Ammon's horn (tissue), 1 donor: ENCODE measurements at places on chromosomes 4 and X.

GRCh38 chrX:23879380-23880090 lies 28.2 kb downstream of the APOO start:
- DNase-seq, result no peak

DNA sequence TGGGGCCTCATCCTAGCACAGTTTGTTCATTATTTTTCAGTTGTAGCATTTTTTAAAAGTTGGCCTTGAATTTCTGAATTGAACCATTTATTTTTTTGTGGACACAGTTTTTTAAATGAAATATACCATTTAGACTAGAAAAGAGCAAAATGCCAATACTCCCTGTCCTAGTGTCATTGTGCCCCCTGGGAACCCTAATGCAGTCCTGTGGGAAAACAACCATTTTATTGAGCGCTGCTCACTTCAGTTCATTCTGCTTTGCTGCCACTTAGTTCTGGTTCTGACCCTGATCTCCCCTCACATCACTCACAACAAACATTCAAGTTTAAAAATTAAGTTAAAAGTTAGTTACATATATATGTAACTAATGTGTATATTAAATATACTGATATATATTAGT lies 5.4 kb downstream of the NFKB1 start:
- peak; percentile 33 for DNase-seq

DNA sequence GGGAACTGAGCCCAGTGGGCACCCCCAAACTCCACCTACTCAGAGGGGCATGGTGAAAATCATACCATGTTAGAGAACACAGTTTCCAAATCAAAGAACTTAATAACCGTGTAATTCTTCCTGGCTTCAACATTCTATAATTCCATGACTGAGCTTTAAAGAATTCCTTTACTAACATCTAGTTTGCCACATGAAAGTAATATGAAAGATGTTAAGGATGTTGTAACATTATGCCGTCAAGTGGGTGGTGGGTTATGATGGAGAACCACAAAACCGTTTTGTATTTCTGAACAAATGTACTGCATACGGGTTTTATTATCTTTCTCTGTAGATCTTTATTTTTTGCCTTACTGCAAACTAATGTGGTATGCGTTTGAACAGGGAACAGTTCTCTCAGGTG lies 549.0 kb upstream of the MAGEB2 start:
- no peak for DNase-seq

DNA sequence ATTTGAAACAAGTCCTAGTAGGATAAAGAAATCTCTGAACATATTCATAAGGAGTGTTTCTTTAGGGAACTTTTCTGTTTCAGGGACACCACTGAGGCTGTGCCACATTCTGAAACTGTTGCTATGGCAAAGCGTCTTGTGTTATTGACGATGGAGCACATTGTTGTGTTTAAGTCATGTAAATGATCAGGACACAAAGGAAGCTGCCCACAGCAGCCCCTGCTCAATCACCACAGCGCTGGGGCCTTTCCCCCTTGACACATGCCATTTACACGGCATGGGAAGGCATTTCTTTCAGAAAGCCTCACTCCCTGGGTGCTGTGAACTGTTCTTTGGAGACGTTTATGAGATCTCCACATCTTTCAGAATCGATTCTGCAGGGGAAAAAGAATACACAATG lies 39.8 kb upstream of the MID1 start:
- no peak for DNase-seq

DNA sequence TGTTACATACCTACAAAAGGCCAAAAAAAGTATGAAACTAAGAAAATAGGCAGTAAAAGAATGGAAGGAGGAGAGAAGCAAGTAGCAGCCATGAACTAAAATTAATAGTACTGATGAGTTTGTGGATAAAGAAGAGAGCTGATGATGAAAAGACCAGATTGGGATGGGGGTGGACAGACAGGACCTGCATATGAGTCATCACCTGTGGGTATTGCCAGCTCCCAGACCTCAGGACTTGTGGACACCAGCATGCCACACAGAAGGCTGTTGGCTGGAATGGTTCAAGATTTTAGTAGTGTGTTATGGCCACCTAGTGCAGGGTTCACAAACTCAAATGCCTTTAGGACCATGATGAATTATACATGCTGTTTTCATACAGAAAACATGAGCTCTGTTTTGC lies 58.9 kb downstream of the ARX start:
- no peak for DNase-seq

DNA sequence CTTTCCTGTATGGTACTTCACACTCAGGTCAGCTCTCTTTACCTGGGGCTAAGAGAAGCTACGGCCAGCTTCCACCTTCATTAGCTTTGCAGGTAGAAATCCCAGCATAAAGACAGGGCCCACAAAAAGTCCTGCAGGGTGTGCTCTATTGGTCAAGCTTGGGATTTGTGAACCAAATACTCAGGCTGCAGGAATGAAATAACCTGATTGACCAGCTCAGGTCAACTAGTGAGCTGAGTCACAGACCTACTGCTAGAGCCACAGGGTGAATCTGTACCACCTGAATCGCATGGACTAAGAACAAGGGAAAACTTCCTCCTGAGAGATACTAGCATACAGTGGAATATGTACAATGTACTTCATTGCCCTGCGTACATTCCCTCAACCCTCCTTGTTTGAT lies 172.2 kb downstream of the HHIP start:
- DNase-seq, result no peak

DNA sequence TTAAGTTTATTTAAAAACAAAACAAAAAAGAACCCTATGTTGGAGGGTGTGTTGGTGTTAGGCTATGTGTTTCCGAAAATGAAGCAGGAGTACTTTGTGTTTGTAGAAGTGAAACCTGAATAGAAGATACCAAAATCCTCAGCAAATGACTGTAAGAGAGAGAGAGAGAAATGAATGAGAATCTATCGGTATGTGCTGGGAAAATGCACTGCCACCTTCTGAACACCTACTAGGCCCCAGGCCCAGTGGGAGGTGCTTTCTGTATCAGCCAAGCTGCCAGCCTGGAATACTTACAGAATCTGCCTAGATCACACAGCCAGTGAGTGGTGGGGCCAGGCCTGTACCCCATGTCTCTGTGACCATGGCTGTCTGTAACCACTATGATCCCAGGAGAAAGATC lies 14.9 kb upstream of the PIM2 start:
- DNase-seq, result no peak

- peak; percentile 33 for DNase-seq
Observed at GRCh38 chr4:53346920-53347852, 18.7 kb downstream of the SCFD2 start.

- DNase-seq, result peak; percentile 8
Observed at GRCh38 chrX:52923781-52924241, 26.7 kb downstream of the FAM156B start.

- no peak for DNase-seq
Observed at GRCh38 chr4:126180642-126181041, 865.9 kb downstream of the FAT4 start.

DNA sequence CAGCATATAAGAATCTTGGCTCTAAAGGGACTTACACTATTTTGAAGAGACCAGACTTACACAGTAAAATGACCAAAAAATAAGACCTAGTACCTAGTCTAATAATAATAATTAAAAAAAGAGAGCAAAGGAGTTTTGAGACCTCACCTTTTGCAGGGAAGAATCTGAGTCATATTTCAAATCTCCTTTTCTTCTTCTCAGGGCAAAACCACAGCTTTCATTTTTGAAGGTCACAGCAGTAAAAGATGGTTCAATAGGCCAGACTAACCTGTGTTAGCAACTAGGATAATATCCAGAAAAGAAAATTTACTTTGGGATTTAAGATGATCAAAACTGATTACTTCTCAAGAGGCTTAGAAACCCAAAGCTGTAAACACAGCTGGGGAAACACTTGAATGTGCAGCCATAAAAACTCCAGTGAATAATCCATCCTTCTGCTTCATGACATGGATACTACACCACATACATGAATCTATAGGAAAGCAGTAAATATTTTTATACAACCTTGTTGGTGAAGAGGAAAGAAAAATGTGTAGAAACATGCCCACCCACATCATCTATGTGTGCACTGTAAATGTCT lies 25.9 kb upstream of the LNX1 start:
- DNase-seq, result no peak

GRCh38 chr4:185872747-185873380 lies 60.9 kb upstream of the SORBS2 start:
- no peak for DNase-seq

GRCh38 chr4:105520819-105521790 lies 31.3 kb upstream of the ARHGEF38 start:
- DNase-seq, result peak; percentile 70

- peak; percentile 100 for DNase-seq
Observed at GRCh38 chr4:120066517-120067340, at the start of gene MAD2L1. MAD2L1 (minus strand) TSS chr4:120066848; CDS start chr4:120066734, 114 bp downstream.

DNA sequence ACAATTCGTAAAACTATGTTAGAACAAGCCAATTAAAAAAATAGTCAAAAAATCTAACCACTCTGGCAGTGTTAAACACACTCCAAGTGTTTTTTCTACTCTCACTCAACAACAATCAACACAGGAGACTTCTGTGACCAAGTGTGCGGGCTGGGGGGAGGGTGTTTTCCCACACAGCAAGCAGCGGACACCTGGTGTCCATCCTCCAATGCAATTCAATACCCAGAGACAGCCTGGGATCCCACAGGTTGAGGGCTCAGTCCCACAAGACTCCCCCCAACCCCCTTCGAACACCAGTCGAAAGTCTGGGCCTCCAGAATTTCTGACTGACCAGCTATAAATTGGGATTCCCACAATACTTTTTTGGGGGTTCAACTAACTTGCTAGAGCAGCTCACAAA lies 8.3 kb upstream of the PIM2 start:
- DNase-seq, result no peak

GRCh38 chr4:13427599-13428325 lies 56.4 kb downstream of the RAB28 start:
- no peak for DNase-seq

GRCh38 chr4:75054078-75054477 lies 121.2 kb downstream of the PARM1 start:
- no peak for DNase-seq

DNA sequence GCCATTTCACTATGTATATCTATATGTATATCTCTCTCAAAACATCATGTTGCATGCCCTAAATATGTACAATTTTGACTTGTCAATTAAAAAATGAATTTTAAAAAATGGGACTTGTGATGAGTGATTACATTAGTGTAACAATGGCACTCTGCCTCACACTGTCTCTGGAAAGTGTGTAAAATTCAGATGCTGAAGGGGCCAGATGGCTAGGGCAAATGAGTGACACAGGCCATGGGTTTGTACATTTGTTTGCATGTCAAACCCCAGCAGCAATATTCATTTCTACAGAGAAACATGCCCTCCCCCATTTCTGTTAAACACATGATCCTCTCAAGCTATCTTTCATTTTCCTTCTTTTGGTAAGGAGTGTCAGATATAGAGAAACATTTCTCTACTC lies 8.1 kb downstream of the SCARB2 start:
- no peak for DNase-seq

DNA sequence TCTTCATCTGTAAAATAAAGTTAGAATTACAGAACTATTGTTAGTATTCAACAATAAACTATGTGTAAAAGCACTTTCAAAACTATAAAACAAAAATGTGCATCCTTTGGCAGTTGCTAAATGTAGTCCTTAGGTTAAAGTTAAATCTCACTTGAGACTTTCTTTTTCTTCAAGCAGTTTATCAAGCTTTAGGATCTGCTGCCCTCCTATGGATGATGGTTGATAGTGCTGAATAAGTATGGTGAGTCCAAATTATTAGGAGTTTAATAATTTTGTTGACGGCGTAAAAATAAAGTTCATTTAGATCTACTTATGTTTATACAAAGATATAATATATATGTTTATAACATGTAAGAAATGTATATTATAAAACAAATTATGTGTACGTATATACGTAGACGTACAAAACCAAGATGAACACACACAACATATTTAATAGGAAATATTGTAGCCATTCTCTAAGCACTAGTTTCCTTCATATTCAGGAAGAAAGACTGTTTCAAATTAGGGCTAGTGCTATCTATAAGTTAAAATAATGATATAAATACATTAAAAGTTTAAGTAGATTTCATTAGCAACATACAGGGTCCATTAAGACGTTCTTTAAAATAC lies 22.3 kb downstream of the UGT2A2 start:
- peak; percentile 21 for DNase-seq

DNA sequence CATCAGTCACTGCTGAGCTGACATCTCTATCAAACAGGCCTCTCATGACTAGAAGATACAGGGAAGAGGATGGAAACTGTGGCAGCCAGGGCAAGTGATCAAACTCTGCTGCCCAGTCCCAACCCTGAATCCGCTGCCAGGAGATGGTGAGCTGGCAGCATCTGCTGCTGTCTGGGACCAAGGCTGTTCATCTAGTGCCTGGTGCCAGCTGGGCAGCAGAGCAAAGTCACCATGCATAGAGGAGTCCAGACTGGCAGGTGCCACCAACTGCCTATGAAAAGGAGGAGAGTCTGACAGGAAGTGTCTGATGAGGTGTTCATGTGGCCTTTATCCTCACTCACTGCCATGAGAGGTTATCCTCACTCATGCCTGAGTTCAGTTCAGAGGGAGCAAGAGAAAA lies 518.9 kb downstream of the MID1IP1 start:
- DNase-seq, result no peak
